GM23338 (cell line): ENCODE measurements at places on chromosomes 3 and 15.
A peak's percentile ranks its signal among the peaks of the same experiment; 100 is the strongest.

GRCh38 chr3:191137708-191138107, 61.3 kb upstream of the OSTN start:
- no peak for DNase-seq

GRCh38 chr15:95469496-95470000, 861.0 kb upstream of the NR2F2 start:
- DNase-seq = no peak

GRCh38 chr15:39919748-39920509, at the start of gene GPR176:
GPR176 (minus strand) TSS chr15:39920266; CDS start chr15:39920026, 240 bp downstream.
- peak; percentile 69 for DNase-seq

GRCh38 chr15:85687329-85687728, 107.4 kb downstream of the KLHL25 start:
- DNase-seq = no peak

DNA sequence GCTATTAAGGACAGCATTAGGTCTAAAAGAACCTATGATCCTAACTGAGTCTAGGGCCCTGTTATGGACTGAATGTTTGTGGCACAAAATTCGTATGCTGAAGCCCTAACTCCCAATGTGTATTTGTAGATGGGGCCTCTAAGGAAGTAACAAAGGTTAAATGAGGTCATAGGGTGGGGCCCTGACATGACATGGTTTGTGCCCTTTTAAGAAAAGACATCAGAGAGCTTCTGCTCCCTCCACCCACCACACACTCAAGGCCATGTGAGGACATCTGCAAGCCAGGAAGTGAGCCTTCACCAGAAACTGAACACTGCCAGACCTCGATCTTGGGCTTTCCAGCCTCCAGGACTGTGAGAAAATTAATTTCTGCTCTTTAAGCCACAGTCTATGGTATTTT, 49.2 kb downstream of the PHC3 start:
- DNase-seq = no peak

DNA sequence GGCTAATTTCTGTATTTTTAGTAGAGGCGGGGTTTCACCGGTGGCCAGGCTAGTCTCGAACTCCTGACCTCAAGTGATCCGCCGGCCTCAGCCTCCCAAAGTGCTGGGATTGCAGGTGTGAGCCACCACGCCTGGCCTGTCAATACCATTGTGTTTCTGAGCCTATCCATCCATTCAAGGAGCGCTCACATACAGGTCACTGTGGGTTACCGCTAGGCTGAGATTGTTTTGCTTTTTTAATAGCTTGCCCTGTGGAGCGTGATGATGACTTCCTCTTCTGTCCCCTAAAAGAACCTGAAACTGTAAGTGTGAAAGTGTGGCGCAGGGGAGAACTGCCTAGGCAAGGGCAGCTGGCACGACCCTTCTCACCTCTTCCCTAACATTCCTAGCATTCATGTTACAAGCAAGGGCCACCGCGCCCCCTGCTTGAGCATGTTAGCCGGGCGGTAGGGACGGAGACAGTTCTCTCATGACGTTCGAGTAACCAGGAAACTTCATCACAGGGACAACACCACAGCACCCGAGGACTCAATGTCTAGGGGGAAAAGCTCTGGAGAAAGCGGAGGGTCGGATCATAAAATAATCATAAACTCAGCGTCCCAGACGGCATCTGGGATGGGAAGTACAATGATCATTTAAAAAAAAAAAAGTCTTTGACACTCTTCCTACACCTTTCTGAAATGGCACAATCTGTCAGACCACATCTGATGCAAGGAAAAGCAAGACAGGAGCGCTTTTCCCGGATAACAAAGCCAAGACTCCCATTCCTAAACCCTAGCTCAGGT, 790 bp downstream of the LAMP3 start:
- peak; percentile 89 for DNase-seq

DNA sequence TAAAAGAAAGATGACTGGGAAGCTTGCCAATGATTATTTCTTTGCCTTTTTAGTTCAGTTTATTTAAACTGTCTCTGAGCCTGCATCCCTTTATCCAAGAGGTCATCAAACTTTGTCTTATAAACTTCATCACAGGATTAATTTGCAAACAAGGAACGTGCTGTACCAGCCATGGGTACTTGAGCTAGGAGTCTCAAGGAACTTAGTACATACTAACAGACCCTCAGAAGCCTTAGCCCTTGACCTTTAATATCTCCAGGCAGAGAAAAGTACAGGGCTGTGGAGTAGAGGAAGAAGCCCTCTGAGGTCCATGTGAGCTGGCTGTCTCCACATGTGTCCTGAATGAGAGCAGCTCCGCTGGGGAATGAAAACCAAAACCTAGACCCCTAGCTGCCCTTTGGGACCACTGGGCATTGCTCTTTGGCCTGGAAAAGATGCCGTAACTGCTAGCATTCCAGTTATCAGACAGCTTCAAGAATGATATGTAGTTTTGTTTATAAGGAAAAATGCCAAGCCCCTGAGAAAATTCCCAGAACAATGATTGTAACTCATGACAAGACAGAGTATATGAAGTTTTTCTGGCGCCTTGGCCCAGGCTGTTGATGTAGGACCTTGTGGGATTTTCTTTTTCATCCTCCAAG, 92.1 kb downstream of the ASB7 start:
- DNase-seq = no peak
